Astrocyte of the spinal cord (primary cell): ENCODE measurements at places on chromosomes 11 and 22.

DNA sequence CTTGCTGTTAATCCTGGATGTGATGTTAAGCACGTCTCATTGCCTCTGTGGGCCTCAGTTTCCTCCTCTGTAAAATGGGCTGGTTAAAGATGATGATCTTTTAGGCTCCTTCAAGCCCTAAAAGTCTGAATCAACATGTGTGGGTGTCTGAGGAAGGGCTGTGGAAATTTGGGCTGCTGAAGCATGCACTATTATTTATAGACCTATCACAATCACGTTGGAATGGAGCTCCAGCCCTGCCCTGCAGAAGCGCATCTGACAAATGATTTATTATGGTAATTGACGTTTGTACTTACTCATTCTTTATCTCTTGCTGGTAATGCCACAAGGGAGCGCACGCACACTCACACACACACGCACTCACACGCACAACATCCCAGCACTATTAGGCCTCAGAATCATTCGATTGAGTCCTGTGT, 20.4 kb downstream of the P2RX3 start:
- no peak for DNase-seq

DNA sequence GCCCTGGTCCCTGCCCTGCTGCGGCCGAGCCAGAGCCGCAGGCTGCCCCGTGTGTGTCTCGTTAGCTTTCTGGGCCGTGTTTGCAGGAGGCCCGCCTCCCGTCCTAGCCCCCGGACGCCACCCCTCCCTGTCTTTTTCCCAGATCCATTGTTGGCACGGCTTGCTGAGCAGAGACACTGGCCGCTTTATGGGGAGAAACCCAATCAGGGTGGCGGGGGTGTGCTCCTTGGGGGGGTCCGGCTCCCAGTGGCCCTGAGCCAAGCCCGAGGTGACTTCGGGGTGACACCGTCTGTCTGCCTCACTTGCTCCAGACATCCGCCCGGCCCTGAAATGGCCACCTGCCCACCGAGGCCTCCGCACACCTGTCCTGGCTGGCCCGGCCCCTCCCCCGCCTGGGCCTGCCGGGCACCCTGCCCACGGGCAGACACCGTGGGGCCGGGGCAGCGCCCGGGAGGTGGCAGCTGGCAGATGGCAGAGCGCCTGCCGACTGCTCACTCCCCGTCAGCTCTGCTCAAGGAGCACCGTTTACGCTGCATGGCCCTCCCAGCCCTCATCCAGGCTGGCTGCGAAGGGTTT, 43.1 kb upstream of the PPARA start:
- no peak for DNase-seq

- DNase-seq = no peak
Observed at GRCh38 chr22:48863965-48864528, 963.6 kb downstream of the BRD1 start.

- DNase-seq = peak; percentile 88
Observed at GRCh38 chr11:12430954-12431595, 53.7 kb downstream of the PARVA start.

DNA sequence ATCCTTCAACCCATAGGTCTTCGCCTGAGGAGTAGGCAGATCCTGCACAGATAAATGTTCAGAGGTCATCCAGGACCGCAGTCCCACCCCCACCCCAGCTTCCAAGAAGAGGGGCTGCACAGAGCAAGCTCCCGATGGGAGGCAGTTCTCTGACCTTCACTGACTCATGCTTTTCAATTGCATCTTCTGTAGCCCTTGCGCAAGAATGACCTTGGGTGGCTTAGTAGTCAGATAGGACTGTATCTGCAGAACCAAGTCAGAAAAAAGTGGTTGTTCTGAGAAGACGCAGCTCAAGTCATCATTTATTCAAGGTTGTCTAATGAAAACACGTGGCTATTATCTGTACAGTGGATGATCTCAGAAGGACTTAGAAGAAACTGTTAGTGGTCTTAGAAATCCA, 16.4 kb upstream of the GRAMD1B start:
- DNase-seq = no peak

GRCh38 chr22:35313311-35314121, 13.8 kb downstream of the TOM1 start:
- DNase-seq = peak; percentile 82

DNA sequence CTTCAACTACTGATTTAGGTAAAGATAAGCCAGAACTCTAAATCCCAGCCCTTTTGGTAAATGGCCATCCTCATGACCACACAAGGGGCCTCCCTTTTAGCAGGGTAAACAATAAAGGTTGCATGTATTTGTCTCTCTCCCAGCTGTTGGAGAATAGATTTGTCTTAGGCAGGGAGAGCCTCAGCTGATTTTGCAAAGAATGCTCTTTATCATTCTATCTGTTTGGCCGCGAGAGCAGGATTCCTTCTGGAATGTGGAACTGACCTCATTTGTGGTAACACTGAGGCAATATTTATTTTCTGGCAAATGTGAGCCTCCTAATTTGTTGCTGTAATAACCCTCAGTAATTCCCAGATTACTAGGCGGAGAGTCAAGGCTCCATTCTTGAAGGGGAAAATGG, 15.3 kb downstream of the PTS start:
- DNase-seq = peak; percentile 69

- DNase-seq = no peak
Observed at GRCh38 chr22:23376256-23376655, 195.9 kb downstream of the BCR start.

GRCh38 chr11:96145163-96145585, 197.8 kb downstream of the MAML2 start:
- no peak for DNase-seq
